MCF 10A (cell line): ENCODE measurements at places on chromosomes 3 and 15. TPM values are rescaled to one million over a fixed set of nuclear protein-coding genes. Genes with fewer than 3 reads are reported as not detected.

GRCh38 chr15:48149858-48150257 lies 28.2 kb downstream of the MYEF2 start:
- H3K4me3 ChIP-seq = no peak overlapping the region
- H3K27me3 ChIP-seq = no peaks in the 10 kb centered on the region
- peak; percentile 4 for DNase-seq
- H3K27ac ChIP-seq = peak overlapping the region; percentile 6
- peaks cover 12% of the 10 kb centered on the region for H3K4me1 ChIP-seq

DNA sequence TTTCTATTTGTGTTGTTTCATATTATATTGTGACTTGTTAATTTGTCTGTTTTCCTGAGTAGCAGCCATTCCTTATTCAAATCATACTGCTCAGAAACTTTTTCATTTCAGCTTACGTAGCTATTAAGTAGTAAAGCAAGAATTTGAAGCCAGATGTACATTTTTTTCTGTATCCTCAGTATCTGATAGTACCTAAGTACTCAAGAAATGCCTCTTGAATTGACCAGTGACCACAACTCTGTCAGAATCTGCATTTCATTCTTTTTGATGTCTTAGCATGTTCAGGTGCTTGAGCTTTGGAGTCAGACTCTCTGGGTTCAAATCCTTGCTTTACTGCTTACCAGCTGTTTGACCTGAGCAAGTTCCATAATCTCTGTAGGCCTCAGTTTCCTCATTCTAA lies 30.6 kb downstream of the ZFAND6 start:
- H3K4me3 ChIP-seq = no peak overlapping the region
- peaks cover 10% of the 10 kb centered on the region for H3K36me3 ChIP-seq
- DNase-seq = no peak
- peaks cover 14% of the 10 kb centered on the region for H3K4me1 ChIP-seq

DNA sequence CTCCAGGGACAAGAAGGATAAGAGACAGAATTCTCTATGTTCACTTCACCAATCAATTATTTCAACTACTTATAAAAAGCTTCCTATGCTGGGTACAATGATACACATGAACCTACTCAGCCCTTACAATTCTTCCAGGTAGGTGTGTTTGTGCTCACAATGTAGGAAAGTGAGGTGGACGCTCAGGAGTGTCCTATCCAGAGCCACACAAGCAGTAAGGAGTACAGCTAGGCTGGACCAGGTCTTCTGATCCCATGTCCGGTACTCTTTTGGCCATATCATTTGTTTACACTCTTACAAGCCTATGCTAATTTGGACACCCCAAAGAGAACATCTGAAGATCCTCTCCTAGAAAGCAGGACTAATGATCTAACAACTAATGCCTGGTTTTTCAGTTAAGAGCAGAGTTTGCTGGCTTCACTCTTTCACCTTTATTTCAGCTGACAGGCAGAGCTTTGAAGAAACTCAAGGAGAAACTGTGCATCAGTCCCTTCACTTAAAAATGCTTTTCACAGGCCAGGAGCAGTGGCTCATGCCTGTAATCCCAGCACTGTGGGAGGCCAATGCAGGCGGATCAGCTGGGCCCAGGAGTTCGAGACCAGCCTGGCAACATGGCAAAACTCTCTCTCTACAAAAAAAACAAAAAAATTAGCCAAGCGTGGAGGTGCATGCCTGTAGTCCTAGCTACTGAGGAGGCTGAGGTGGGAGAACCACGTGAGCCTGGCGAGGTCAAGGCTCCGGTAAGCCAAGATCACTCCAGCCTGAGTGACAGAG lies 27.5 kb downstream of the IGF2BP2 start:
- no peaks in the 10 kb centered on the region for H3K27me3 ChIP-seq
- H3K27ac ChIP-seq = peak overlapping the region; percentile 91
- no peak for DNase-seq
- H3K4me1 ChIP-seq = peaks cover 30% of the 10 kb centered on the region

DNA sequence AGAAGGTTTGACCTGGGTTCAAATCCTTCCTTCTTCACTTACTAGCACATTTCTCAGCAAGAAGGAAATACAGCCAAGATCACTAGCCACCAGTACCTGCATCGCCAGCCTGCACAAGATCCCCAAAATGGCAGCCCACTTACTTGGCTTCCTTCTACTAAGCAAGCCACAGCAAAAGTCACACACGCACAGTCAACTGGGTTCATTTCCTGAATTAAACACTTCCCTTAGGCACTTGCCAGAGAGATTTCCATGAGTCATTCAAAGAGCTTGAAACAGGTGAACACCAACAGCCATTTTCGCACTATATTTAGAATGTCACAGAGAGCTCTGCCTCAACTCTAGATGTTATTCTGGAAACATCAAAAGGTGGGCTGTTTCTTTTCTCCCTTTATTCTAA lies 42.6 kb downstream of the MGLL start:
- no peaks in the 10 kb centered on the region for H3K27me3 ChIP-seq
- peak; percentile 71 for DNase-seq
- H3K36me3 ChIP-seq = no peaks in the 10 kb centered on the region
- H3K4me3 ChIP-seq = no peak overlapping the region
- H3K4me1 ChIP-seq = peaks cover 14% of the 10 kb centered on the region

- H3K27me3 ChIP-seq = no peaks in the 10 kb centered on the region
- no peaks in the 10 kb centered on the region for H3K36me3 ChIP-seq
Measured at GRCh38 chr3:152583963-152584362, 251.0 kb upstream of the P2RY1 start.

Gene MELTF
- total RNA-seq = 9.1 and 20.6 TPM in 2 replicates

DNA sequence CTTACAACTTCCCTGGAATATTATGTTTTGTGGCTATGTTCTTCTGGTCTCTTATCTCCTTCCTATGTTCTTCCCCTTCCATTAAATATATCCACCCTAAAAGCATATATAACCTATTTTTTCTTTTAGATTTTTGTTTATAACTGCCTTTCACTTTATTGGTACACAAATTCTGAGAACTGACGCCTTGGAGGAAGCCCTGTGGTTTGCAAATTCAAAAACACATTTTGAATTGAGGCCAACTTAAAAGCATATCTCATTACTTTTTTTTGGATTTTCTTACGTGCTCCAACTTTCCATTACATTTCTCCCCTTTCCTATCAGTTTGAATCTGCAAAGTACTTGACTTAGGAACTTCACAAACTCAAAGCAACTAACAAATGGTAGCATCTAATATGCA lies 15.3 kb upstream of the COLQ start:
- no peak overlapping the region for H3K27ac ChIP-seq
- no peak overlapping the region for H3K4me3 ChIP-seq
- peaks cover 9% of the 10 kb centered on the region for H3K4me1 ChIP-seq
- no peaks in the 10 kb centered on the region for H3K27me3 ChIP-seq
- no peaks in the 10 kb centered on the region for H3K36me3 ChIP-seq

GRCh38 chr3:86182606-86183005 lies 808.3 kb downstream of the VGLL3 start:
- H3K27me3 ChIP-seq = no peaks in the 10 kb centered on the region
- H3K27ac ChIP-seq = no peak overlapping the region
- H3K4me3 ChIP-seq = no peak overlapping the region
- peaks cover 5% of the 10 kb centered on the region for H3K36me3 ChIP-seq
- DNase-seq = no peak

GRCh38 chr3:73415118-73415517 lies 209.6 kb downstream of the PDZRN3 start:
- no peaks in the 10 kb centered on the region for H3K36me3 ChIP-seq
- no peak overlapping the region for H3K4me3 ChIP-seq
- no peaks in the 10 kb centered on the region for H3K4me1 ChIP-seq

DNA sequence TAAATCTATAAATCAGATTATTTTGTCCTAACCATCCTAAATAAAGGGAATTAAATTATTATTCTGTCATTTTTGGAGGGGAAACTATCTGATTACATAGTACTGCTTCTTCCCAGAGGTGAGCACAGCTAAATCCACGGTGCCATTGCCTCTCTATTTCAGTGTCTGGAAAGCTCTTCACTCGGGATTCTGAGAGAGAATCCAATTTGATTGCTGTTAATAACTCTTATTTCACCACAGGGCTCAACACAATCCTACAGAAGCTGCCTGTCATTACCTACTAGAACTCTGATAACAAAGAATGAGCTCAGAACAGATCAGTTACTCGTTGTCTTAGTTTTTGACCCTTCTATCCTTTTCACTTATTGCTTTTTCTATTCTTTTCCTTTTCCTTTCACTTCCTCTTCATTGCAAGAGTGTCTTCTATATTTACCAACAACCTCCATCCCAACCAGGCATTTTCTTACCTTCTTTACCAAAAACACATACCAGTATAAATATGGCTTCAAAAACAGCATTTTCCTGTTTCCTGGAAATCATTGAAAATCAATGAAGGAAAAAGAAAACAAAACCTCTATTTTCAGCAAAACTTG lies 30.4 kb downstream of the OXNAD1 start:
- H3K4me3 ChIP-seq = no peak overlapping the region
- no peak overlapping the region for H3K27ac ChIP-seq
- peaks cover 61% of the 10 kb centered on the region for H3K36me3 ChIP-seq
- H3K27me3 ChIP-seq = no peaks in the 10 kb centered on the region
- no peaks in the 10 kb centered on the region for H3K4me1 ChIP-seq
- no peak for DNase-seq

- no peaks in the 10 kb centered on the region for H3K36me3 ChIP-seq
- no peak overlapping the region for H3K27ac ChIP-seq
- DNase-seq = no peak
- peaks cover 67% of the 10 kb centered on the region for H3K27me3 ChIP-seq
- H3K4me1 ChIP-seq = no peaks in the 10 kb centered on the region
Measured at GRCh38 chr3:71942432-71943187, 157.7 kb upstream of the PROK2 start.

Gene TMEM89
- not detected in 2 replicates for total RNA-seq

- H3K4me1 ChIP-seq = no peaks in the 10 kb centered on the region
- no peaks in the 10 kb centered on the region for H3K36me3 ChIP-seq
- no peaks in the 10 kb centered on the region for H3K27me3 ChIP-seq
- no peak for DNase-seq
- H3K27ac ChIP-seq = no peak overlapping the region
- no peak overlapping the region for H3K4me3 ChIP-seq
Measured at GRCh38 chr15:50075319-50075718, 43.7 kb downstream of the ATP8B4 start.

Gene MGA
- total RNA-seq = 15.9 and 17.5 TPM in 2 replicates

Gene MLF1
- total RNA-seq = 5.0 and 6.8 TPM in 2 replicates

DNA sequence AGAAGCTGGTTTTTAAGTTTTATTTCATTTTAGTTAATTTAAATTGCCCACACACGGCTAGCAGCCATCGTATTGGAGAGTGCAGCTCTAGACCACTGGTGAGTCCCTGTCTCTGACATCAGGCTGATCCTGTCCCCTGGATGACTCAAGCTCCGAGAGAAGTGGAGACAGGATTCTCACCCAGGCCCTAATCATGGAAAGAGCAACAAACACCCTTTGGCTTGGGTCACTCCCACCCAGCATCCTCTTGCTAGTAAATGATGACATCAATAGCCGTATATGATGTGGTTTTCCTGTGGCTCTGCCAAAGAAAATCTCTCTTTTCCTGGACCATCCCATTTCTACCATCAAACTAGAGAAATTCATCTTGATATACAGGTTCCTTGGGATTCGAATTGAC lies 182.2 kb downstream of the NTRK3 start:
- no peak overlapping the region for H3K27ac ChIP-seq
- no peaks in the 10 kb centered on the region for H3K27me3 ChIP-seq
- H3K4me1 ChIP-seq = no peaks in the 10 kb centered on the region
- H3K4me3 ChIP-seq = no peak overlapping the region
- H3K36me3 ChIP-seq = no peaks in the 10 kb centered on the region
- DNase-seq = no peak

Gene SLCO2A1
- total RNA-seq = 0.59 and 1.0 TPM in 2 replicates

DNA sequence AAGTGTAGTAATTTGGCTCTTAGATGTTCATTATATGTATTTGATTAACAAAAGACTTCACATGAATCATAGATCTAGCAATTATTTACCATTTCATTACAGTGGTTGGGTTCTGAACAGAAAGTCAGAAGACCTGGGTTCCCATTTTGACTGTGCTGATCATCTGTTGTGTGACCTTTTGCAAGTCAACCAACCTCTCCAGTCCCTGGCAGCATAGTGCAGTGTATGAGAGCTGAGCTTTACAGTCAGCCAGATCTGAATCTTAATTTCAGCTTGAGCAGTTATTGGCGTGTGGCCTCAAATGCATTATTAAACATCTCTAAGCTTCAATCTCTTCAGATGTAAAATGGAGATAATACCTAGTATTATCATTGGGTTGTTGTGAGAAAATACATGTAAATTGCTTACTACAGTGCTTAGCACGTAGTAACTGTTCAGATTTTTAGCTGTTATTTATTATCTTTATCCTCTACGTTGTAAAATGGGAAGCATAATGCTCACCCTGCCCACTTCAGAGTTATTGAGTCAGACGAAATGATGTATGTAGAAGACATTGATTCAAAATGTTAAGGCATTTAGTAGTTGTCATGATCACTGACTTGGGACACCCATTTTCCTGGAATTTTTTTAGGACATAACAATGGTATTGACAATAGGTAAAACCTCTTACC lies 104.0 kb downstream of the KLHL25 start:
- no peak for DNase-seq
- no peaks in the 10 kb centered on the region for H3K4me1 ChIP-seq
- H3K27ac ChIP-seq = no peak overlapping the region
- peaks cover 66% of the 10 kb centered on the region for H3K36me3 ChIP-seq
- no peak overlapping the region for H3K4me3 ChIP-seq
- H3K27me3 ChIP-seq = no peaks in the 10 kb centered on the region

Gene SLC33A1
- total RNA-seq = 65.6 and 91.7 TPM in 2 replicates

Gene PRTG
- total RNA-seq = 1.3 and 3.5 TPM in 2 replicates

GRCh38 chr15:99630607-99631131 lies 64.9 kb downstream of the MEF2A start:
- H3K36me3 ChIP-seq = peaks cover 20% of the 10 kb centered on the region
- no peak overlapping the region for H3K4me3 ChIP-seq
- no peak for DNase-seq
- H3K27me3 ChIP-seq = no peaks in the 10 kb centered on the region
- H3K27ac ChIP-seq = no peak overlapping the region

GRCh38 chr15:101483462-101483861 lies 6.0 kb downstream of the PCSK6 start:
- H3K4me1 ChIP-seq = peaks cover 14% of the 10 kb centered on the region
- no peak overlapping the region for H3K4me3 ChIP-seq
- H3K27me3 ChIP-seq = no peaks in the 10 kb centered on the region

DNA sequence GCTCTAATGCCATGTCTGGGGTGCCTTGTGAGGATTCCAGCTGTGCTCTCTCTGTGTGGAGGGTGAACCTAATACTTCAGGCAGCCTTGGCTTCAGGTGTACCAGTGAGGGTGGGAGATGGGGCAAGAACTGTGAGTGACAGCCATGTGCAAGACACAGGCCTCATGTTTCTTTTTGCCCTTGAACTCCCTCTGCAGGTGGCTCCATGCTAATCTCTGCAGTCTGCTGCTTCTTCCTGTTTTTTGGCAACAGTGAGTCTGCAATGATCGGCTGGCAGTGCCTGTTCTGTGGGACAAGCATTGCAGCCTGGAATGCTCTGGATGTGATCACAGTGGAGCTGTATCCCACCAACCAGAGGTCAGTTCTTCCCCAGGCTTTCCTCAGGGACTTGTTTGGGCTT lies 189.3 kb downstream of the SV2B start:
- peaks cover 65% of the 10 kb centered on the region for H3K27me3 ChIP-seq
- no peaks in the 10 kb centered on the region for H3K4me1 ChIP-seq
- no peaks in the 10 kb centered on the region for H3K36me3 ChIP-seq
- no peak for DNase-seq
- no peak overlapping the region for H3K27ac ChIP-seq

Gene ITGB5
- total RNA-seq = 100 and 101 TPM in 2 replicates

- H3K4me1 ChIP-seq = no peaks in the 10 kb centered on the region
- no peaks in the 10 kb centered on the region for H3K36me3 ChIP-seq
- no peak overlapping the region for H3K4me3 ChIP-seq
- DNase-seq = no peak
Measured at GRCh38 chr3:151776259-151776740, 37.6 kb upstream of the AADAC start.

Gene DET1
- 5.1 and 7.6 TPM in 2 replicates for total RNA-seq

- no peaks in the 10 kb centered on the region for H3K36me3 ChIP-seq
- H3K4me3 ChIP-seq = no peak overlapping the region
- H3K27ac ChIP-seq = no peak overlapping the region
- no peak for DNase-seq
- no peaks in the 10 kb centered on the region for H3K4me1 ChIP-seq
Measured at GRCh38 chr15:90686435-90687218, 30.5 kb upstream of the BLM start.
